ENCODE measurements at places on chromosomes 4 and X.

- no peak for DNase-seq
Measured at GRCh38 chr4:95084584-95084983, 326.8 kb downstream of the BMPR1B start.

DNA sequence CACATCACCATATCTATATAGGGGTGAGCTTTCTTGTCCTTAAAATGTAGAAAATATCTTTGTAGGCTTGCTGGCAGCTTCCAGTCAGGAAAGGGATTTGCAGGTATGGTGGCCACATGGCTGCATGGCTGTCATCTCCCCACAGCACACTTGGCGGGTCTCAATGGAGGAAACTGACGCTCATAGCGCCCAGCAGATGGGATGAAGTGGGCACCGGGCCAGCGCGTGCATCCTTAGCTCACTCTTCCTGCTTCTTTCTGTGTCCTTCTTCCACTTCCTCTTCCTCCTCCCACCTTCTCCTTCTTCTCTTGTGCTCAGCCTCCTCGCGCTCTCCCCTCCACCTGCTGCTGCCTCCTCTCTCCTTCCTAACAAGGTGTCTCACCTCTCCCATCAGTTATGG lies 156.2 kb upstream of the PSAPL1 start:
- DNase-seq = no peak

GRCh38 chr4:154908168-154908567 lies 127.1 kb downstream of the RBM46 start:
- no peak for DNase-seq

DNA sequence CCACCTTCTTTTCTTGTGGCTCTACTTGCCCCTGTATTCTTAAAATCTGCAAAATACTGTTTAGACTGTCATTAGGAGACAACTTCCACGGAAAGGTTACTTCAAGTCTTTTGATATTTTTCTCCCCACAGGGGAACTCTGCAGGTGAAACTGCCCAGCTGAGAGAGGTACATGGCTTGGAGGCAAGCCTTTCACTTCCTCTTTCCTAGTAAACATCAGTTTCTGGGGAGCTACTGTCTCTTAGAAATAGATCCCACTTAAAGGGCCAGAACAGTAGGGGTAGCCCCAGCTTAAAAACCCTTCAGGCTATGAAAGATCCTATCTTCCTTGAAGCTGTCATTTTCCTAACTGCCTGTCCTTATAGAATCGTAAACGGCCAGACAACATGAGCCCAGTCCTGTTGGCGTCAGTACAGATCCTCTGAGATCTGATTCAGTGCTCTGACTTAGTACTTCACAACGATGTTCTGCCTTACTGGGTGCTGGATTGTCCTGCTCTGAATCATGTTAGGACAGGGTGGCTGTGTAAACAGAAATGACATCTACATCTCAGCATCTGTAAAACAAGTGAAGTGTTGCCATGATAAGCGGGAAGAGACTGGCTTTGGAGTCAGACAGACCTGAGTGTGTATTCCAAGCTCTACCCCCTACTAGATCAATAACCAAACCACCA lies 102.1 kb downstream of the ITIH6 start:
- DNase-seq = no peak

DNA sequence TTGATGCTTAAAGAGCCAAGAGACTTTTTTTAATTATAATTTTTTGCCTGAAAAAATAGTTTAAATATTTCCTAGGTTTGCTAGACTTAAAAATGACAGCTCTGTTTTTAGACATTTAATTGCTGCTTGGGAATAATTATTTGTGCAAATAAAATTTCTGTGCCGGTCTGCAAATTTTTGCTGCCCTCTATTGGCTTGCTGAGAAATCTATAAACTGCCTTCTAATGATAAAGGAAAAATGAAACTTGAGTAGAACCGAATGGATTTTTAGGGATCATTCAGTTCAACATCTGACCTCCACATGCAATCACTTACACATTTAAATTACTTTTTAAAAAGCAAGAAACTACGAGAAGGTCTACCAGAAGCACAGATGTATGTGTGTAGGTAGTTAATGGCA lies 434.0 kb downstream of the FAM133A start:
- no peak for DNase-seq

GRCh38 chrX:19811807-19812604 lies 75.4 kb downstream of the SH3KBP1 start:
- DNase-seq = no peak

- DNase-seq = no peak
Measured at GRCh38 chr4:22593933-22594332, 78.1 kb upstream of the ADGRA3 start.

DNA sequence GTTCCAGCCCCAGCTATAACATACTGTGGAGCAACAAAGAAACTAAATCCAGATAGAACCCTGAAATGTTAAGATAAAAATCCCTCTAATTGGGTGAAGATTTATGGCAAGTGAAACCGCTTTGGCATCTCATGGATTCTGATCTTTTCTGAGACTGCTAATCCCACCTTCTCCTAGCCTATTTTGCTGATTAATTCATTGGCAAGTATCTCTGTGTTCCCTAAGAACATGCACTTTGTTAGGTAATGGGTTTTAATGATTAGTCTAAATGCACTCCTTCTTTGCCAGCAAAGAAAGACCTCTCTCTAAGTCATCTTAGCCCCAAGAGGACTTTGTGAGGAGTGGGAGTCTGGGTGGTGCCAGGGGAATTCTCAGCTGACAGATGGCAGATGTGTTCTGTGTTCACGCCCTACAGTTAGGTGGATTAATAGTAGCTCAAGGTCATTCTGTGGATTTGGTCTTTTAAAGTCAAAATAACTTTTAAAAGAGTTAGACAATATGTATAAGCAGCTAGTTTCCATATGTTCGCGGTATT lies 171.3 kb downstream of the UNC5C start:
- DNase-seq = no peak

- no peak for DNase-seq
Measured at GRCh38 chr4:123618606-123619005, 222.0 kb downstream of the SPRY1 start.

DNA sequence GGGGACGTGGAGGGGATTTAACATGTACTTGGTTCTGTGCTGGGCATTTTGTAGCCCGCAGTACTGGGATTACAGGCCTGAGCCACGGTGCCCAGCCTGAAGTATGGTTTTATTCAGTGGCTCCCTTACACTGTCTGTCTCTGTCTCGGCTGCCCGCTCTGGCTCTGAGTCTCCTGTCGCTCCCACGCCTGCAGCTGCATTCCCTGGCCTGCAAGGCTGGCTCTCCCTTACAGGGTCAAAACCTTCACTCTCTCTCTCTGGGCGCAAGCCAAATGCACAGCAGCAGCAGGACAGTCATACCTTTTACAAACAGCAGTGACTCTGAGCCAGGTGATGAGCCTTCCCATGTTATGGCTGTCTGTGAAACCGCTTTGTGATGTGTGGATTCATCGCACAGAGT lies 72.1 kb downstream of the HTRA3 start:
- no peak for DNase-seq

DNA sequence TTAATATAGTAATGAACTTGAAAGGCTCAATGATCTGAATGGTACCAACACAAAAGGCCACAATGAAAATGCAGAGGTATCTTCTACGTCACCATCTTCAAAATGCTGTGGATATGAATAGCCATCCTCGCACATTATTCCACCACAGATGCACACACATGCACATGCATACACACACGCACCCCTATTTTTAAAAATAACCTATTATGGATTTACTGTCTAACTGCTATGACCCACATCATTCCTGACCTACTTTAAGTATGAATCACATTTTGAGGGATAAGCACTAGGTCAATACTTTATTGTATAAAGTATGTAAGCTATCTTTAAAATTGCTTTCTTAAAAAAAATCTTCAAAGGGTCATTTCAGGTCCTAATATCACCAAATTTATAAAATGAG lies 24.4 kb upstream of the CORIN start:
- no peak for DNase-seq

- DNase-seq = no peak
Measured at GRCh38 chr4:137700072-137700471, 167.8 kb upstream of the PCDH18 start.

- no peak for DNase-seq
Measured at GRCh38 chr4:139957986-139958738, 195.8 kb downstream of the MAML3 start.

DNA sequence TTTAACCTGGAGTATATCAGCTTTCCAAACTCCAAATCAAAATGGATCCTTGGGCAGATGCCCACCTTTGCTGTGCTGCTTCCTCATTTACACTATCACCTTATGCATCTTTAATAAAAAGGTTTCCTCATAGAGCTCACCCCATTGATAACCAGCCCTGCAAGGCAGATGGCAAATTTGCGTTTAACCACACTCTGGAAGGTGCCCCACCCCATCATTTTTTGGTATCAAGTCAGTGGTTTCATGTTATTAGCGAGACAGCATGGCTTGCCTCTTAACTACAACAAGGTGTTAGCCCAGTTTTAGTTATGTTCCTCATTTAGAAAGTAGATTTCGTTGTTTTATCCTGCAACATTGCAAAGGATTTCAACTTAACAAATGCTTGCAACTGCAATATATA lies 214.0 kb upstream of the WDFY3 start:
- DNase-seq = no peak

GRCh38 chr4:17665852-17666251 lies 51.4 kb downstream of the MED28 start:
- DNase-seq = no peak

DNA sequence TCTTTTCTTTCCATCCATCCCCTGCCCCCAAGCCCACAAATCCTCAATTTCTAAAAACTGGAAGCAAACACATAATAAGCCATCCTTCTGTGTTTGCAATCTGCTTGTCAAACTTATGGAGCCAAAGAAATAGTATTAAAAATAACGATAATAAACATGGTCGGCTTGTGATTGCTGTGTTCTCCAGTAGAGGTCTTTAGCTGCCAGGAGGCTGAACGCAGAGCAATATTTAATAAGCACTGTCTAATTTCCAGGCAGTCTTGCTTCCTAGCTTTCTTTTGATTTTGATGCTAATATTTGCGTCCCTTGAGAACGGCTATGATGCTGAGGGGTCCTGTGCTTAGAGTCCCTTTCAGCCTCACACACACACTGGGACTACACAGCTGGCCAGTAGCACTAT lies 3.2 kb upstream of the HELT start:
- no peak for DNase-seq

- peak; percentile 13 for DNase-seq
Measured at GRCh38 chr4:148444296-148445070, 2.3 kb upstream of the NR3C2 start.

GRCh38 chrX:103531002-103531401 lies 11.7 kb upstream of the RAB40A start:
- DNase-seq = no peak

GRCh38 chr4:38867478-38868058 lies at the start of gene FAM114A1:
Gene FAM114A1 (plus strand): TSS chr4:38867806. CDS start chr4:38878079, 10,273 bp downstream.
- no peak for DNase-seq

GRCh38 chr4:169975838-169976796 lies 50.1 kb downstream of the MFAP3L start:
- no peak for DNase-seq

GRCh38 chr4:61543976-61544375 lies 343.9 kb downstream of the ADGRL3 start:
- no peak for DNase-seq

DNA sequence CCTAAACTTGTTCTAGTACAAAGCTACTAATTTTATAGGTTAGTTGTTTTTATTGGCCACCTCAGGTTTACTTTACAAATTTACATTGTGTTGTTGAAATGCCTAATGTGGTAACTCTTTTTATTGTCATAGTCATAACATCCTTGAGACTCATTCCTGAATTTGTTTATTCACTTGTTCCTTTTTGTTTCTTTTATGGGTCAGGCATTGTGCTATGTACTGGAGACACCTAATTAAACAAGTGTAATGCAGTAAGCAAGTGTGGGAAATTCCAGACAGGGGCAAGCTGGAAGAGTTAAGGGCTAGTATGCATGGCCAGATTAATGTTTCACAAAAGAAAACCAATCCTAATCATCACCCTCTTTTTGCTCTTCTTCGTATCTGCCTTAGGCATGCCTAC lies 30.5 kb upstream of the TTC29 start:
- DNase-seq = no peak

DNA sequence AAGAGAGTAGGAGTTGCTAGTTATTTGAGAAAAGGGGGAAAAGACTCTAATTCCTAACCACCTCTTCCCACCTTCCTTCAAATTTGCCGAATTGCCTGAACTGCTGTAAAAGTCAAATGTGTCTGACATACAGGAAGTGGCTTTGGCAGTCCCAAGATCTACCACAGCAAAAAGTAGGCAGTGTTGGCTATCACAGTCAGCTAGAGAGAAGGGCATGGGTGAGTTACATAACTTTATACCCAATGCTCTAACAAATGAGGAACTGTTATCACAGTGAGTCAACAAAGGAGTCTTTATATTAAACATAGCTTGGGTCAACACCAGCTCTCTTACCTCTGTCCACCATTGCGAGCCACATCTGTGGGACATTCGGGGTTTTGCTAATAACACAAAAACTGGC lies 2.4 kb upstream of the MBNL3 start:
- no peak for DNase-seq

- no peak for DNase-seq
Measured at GRCh38 chrX:128931071-128931470, 592.2 kb downstream of the SMARCA1 start.

- DNase-seq = no peak
Measured at GRCh38 chr4:21012851-21013331, 312.6 kb downstream of the PACRGL start.

- DNase-seq = no peak
Measured at GRCh38 chr4:20041839-20042407, 209.8 kb upstream of the SLIT2 start.

DNA sequence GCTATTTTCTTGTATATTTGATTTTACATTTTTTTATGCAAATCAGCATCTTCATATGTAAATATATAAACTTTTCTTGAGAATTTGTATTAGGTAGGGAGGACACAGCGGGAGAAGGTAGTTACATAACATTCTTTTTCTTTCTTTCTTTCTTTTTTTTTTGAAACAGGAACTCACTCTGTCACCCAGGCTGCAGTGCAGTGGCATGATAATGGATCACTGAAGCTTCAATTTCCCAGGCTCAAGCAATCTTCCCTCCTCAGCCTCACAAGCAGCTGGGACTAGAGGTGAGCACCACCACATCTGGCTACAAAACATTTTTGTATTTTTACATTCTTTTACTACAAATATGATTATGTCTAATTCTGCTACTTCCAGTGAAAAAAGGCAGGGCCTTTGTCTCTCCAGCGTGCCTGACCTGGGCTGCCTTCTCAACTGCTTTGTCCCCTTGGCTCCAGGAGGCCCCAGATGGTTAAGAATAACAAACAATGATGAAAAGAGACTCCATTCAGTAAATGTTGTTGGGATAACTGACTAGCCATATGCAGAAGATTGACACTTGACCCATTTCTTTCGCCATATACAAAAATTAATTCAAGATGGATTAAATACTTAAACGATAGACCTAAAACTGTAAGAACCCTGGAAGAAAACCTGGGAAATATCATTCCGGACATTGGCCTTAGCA lies 46.5 kb upstream of the FAT4 start:
- DNase-seq = no peak

- DNase-seq = no peak
Measured at GRCh38 chr4:109169170-109169569, 133.3 kb downstream of the COL25A1 start.

- DNase-seq = no peak
Measured at GRCh38 chrX:30592831-30593230, 15.3 kb upstream of the TASL start.
